ENCODE measurements at places on chromosomes 2 and 18. TPM values are rescaled to one million over a fixed set of nuclear protein-coding genes. Genes with fewer than 3 reads are reported as not detected.

Gene TXNDC2
- total RNA-seq, result not detected

Gene GREB1
- 0.60 TPM for total RNA-seq

Gene VAMP5
- 24.2 TPM for total RNA-seq

Gene MRPS5
- total RNA-seq, result 39.5 TPM

Gene TGFA
- total RNA-seq, result 42.6 TPM

Gene SERPINB3
- total RNA-seq, result 879 TPM

Gene CTAGE1
- not detected for total RNA-seq

Gene CFC1B
- not detected for total RNA-seq

Gene ACMSD
- not detected for total RNA-seq

Gene SOX11
- total RNA-seq, result not detected

Gene GAL3ST2
- not detected for total RNA-seq

Gene SPC25
- 6.0 TPM for total RNA-seq

Gene SULT1C2
- not detected for total RNA-seq

Gene GCKR
- total RNA-seq, result 0.84 TPM

Gene CCDC74A
- 1.4 TPM for total RNA-seq

Gene CPS1
- total RNA-seq, result 4.7 TPM

Gene ATP6V1C2
- 5.1 TPM for total RNA-seq

Gene CAVIN2
- 8.7 TPM for total RNA-seq

Gene PRSS56
- not detected for total RNA-seq

Gene CCDC148
- 0.32 TPM for total RNA-seq

Gene EMILIN1
- 3.0 TPM for total RNA-seq

Gene IL1RN
- total RNA-seq, result 871 TPM

Gene CFLAR
- total RNA-seq, result 79.0 TPM

Gene HDAC4
- 33.9 TPM for total RNA-seq
